ENCODE measurements at places on chromosomes 5 and 9.

GRCh38 chr5:150376799-150377771 lies 19.6 kb downstream of the TCOF1 start:
- no peak for DNase-seq

GRCh38 chr5:65919773-65920172 lies 6.6 kb upstream of the ERBIN start:
- no peak for DNase-seq

- no peak for DNase-seq
These were observed 80.9 kb downstream of the MAP1B start for GRCh38 chr5:72188166-72188565.

DNA sequence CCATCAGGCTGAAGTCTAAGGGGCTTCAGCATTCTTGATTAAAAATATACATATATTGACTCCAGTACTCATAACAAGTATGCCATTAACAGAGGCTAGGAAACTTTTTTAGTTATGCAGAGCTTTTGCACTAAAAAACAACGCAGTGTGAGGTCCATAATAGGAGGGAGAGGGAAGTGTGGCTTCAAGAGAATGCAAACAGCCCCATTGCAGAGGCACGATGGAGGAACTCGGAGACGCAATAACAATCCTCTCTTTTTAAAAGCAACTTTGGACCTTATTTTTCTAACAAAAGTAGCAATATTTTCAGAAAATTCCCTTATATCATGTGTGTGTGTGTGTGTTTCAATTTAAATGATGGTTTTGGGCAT lies 150.0 kb upstream of the PTCH1 start:
- no peak for DNase-seq

- peak; percentile 57 for DNase-seq
These were observed 8.4 kb downstream of the TRAF1 start for GRCh38 chr9:120917929-120918762.

- DNase-seq: no peak
These were observed 51.7 kb downstream of the SH3PXD2B start for GRCh38 chr5:172402531-172403188.

DNA sequence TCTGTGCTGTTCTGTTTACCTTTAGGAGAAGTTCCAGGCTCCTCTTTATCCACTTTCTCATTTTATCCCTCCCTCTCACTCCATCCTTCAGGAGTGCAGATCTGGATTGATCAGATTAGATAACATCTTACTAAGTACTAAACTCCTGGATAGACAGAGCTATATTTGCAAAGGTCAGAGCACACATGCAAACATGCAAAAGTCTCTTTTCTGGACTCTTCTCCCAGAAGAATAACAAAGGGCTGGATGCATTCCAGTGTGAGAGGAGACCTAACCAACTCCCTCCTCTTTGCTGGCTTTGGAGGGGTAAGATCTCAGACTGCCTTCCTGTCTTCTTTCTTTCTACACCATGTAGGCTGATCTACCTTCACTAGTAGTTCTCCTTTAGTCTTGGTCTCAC lies 21.4 kb downstream of the GARNL3 start:
- DNase-seq: no peak

GRCh38 chr9:7045361-7045760 lies 287.6 kb downstream of the KDM4C start:
- DNase-seq: no peak

DNA sequence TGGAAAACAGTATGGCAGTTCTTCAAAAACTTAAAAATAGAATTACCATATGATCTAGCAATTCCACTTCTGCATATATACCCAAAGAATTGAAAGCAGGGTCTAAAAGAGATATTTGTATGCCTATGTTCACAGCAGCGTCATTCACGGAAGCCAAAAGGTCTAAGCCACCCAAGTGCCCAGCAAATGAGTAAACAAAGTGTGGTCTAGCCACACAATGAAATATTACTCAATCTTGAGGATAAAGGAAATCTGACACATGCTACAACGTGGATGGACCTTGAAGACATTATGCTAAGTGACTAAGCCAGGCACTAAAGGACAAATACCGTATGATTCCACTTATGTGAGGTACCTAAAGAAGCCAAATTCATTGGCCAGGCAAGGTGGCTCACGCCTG lies 11.1 kb upstream of the MED27 start:
- DNase-seq: no peak

DNA sequence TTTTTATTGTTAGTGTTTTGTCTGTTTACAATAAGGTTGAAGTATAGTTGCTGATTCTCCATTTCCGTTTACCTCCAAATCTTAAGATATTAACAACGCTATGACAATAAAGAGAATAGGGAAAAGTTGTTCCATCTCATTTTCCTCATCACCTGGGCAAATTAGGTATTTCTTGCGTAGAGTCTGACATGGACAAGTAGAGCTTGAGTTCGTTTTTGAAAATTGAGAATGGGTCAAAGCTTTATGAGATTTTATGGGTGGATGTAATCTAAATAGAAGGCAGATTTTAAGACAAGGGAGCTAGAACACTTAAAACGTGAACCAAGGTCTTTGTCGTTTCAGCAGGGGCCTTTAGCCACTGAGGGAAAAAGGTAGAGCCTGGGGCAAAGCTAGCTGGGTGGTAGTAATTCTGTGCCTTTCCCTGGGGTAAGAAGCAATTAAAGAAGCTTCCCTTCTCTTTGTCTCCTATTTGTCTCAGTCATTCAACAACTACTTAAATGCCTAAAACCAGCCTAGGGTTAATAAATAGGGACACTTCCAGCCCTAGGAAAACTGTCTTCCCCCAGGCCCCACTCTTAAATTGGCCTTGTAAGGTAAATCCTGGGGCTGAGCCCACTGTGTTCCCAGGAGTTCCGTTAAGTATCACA lies 551 bp upstream of the CAAP1 start:
- DNase-seq: no peak

- no peak for DNase-seq
These were observed 209.0 kb downstream of the SEC61B start for GRCh38 chr9:99431103-99431502.

DNA sequence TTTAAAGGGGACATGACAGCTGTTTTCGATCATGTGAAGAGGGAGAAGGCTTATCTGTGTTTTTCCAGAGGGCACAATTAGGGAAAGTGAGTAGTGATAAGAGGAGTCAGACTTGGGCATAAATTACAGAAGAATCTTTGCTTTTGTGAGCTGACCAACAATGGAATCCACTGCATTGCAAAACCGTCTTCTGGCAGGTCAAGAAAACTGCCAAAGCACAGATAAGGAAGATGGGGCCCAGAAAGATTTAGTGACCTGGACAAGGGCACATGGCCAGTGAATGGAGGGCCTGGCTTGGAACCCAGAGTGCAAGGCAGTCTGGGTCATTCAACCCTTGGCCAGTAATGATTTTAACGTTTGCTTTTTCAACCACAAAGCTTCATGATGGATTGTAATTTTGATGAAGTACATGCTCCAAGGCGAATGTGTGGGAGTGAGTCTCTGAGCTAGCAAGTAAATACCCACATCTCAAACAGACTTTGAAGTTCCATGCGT lies 153.2 kb upstream of the MAST4 start:
- no peak for DNase-seq

GRCh38 chr5:78543916-78544315 lies 104.7 kb downstream of the LHFPL2 start:
- no peak for DNase-seq

- peak; percentile 63 for DNase-seq
These were observed 84.7 kb downstream of the PARP8 start for GRCh38 chr5:50751064-50751657.

DNA sequence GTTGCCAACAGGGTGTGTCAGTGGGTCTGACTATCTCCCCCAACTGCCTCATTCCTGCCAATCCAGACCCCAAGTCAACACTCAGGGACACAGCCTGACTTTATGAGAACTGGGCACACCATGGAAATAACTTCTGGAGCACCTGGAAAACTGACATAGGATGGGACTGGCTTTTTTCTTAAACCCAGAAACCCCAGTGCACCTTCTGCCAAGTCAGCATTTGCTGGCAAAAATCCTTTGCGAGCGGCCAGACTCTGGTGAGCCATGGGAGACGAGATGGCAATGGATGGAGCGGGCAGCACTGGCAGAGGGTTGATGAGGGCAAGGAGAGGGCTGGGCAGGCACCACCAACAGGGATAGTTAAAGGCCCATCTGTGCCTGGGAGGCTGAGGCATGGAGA lies 114.4 kb upstream of the OSMR start:
- no peak for DNase-seq

DNA sequence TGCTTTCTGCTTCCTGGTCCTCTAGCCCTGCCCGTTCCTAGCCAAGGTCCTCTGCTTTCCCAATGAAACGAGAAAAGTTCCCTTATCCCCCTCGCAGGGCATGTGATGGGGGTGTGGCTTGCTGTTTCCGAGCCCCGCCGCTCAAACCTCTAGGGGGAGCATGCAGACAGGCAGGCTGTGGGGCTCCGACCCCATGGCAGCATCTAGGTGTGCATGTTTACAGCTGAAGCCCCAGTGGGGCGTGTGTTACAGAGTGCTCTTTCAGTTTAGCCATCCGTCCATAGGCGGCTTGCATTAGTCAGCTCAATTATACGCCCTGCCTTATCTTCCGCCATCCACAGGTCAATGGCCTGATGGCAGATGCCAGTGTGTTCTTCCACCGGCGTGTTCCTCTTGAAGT lies 48.3 kb upstream of the SPATA31E1 start:
- DNase-seq: peak; percentile 18

GRCh38 chr9:120857481-120857880 lies 14.8 kb upstream of the PSMD5 start:
- no peak for DNase-seq

DNA sequence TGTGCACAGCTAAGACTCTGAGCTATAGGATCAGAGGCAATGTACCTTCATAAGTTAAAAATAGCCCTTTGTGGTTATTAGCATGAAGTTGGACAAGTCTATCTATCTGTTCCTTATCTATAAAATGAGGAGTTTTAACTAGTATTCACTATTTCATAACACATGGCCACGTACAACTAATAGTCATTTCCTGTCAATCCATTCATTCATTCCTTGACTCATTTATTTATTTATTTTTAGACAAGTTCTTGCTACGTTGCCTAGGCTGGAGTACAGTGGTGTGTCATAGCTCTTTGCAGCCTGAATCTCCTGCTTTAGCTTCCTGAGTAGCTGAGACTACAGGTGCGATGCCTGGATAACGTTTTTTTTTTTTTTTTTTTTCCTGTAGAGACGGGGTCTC lies 92.1 kb downstream of the NR3C1 start:
- DNase-seq: no peak

DNA sequence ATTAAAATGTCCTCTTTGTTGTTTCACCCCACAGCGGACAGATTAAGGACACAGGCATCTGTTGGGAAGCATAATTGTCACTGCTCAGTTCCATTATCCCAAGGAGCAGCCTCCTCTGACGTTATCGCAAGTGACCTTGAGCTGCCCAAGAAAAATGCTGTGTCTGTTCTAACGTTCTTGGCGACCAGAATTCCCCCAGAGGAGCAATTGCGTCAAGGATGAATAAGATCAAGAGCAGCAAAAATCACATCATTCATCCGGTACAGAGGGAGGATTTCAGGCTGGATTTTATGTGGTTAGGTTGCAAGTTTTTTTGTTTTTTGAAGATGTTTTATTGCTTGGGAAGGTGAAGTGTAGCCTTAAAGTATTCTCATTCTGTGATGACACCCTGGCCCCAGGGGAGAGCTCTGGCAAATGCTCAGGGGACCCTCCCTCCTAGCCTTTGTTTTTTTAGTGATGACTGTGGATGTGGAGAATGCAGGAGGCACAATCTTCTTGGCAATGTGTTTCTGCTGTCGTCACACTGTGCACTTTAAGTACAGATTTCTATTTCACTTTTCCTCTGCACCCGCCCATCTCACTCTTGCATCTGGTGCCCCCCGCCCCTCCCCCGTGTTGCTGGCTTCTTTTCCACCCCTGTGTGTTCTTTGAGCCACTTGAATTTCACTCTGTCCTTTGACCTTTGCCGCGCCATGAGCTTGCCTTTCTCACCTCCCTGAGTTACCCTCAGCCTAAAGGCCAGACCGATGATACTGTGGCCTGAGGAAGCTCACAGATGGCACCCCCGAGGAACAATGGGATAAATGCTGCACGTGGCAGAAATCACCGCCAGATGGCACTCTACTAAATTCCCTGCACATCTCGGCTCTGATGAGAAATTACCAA lies 308.5 kb downstream of the RAB3C start:
- peak; percentile 86 for DNase-seq

- DNase-seq: no peak
These were observed 9.0 kb upstream of the LRRTM2 start for GRCh38 chr5:138884094-138884493.

DNA sequence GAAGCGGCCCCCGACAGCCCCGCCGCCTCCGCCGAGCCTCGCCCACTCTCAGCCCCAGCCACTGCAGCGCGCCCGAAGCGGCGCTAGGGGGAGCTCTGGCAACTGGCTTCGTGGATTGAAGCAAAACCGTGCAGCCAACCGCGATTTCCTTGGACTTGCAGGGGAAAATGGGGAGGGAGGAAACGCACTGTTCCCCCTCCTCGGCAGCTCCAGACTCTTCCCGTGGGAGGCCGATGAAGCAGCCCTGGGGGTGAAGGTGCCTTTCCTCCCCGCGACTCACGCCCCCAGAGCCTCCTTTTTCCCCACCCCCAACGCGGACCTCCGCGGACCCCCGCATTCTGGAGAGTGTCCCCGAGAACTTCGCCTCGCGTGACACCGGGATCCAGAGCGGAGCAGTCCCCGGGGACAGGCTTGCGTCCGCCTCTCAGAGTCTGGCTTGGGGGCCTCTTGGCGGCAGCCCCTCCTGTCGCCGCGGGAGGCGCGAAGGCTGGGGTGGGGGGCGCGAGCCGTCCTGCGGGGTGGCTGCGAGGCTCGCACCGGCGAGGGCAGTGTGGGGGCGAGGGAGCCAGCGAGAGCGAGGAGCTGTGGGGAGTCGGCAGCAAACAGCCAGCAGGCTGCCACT lies 3.8 kb downstream of the IER5L start:
- DNase-seq: peak; percentile 91

DNA sequence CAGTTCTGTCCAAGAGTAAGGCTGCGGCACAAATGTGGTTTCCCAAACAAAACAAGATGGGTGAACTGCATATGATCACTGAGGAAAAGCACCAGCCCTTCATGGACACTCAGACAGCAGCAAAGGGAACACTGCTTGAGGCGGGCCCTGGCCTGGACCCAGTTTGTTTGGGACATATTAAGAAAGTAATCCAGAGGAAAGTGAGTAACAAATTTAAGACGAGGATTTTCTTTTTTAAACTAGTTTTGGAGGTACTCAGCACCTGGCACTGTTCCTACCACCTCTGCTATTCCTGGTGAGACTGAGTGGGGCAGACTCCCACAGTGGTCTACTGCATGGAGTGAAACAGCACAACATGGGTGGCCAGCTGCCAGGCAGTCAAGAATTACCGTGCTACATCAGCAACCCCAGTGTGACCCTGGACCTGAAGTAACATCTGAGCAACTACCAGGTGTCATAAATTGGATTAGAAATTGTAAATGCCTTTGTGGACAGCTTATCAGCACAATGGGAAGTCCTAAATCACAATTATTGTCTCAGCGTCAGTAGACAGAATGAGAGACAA lies 28.5 kb downstream of the P4HA2 start:
- DNase-seq: peak; percentile 76

GRCh38 chr5:100574716-100575115 lies 39.5 kb downstream of the FAM174A start:
- DNase-seq: no peak

- no peak for DNase-seq
These were observed 21.5 kb downstream of the TNFSF8 start for GRCh38 chr9:114908805-114909448.

- peak; percentile 78 for DNase-seq
These were observed 10.2 kb downstream of the MAMDC2 start for GRCh38 chr9:70053864-70054263.

GRCh38 chr5:15575666-15576065 lies 75.7 kb downstream of the FBXL7 start:
- no peak for DNase-seq

Data from NCI-H82 (cell line).